CD4-positive, alpha-beta T cell treated with Interleukin-17A for 4 hours (primary cell): ENCODE measurements at places on chromosomes 2 and 18.

GRCh38 chr2:126898636-126899035 is at the start of gene TEX51:
TEX51 (plus strand) TSS chr2:126898890; CDS start chr2:126898919, 29 bp downstream.
- no peak for DNase-seq

DNA sequence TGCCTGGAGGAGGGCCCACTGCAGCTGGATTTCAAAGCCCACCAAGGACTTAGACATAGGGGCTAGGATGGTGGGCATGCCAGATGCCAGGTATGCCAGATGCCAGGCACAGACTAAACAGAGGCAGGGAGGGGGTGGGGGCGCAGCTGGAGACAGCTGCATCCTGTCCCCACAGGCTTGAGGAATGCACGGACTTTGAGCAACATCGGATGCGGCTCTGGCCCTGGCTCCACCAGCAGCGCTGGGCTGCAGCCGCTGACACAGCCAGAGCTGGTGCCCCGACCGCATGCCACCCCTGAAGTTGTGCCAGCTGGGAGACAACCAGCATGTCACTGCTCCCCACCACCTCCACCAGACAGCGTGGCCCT is 39.5 kb downstream of the AQP12A start:
- DNase-seq = no peak

DNA sequence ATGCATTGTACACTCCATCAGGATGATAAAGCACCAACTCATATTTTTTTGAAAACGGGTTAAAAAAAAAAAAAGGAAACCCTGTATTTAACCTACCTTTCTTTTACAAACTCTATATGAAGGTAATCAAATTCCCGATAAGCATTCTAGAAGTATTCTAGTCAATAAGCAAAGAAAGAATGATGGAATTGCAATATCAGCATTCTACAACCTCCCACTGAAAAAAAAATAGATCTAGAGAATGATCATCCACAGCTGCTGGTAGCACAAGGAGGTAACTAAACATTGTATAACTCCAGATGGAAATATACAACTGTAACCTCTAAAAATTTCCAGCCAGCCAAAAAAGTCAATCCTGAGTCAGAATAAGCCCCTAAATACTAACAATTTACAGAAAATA is 95.3 kb upstream of the DCC start:
- DNase-seq = no peak

GRCh38 chr2:173109253-173110188 is 33.9 kb downstream of the MAP3K20 start:
- DNase-seq = no peak

DNA sequence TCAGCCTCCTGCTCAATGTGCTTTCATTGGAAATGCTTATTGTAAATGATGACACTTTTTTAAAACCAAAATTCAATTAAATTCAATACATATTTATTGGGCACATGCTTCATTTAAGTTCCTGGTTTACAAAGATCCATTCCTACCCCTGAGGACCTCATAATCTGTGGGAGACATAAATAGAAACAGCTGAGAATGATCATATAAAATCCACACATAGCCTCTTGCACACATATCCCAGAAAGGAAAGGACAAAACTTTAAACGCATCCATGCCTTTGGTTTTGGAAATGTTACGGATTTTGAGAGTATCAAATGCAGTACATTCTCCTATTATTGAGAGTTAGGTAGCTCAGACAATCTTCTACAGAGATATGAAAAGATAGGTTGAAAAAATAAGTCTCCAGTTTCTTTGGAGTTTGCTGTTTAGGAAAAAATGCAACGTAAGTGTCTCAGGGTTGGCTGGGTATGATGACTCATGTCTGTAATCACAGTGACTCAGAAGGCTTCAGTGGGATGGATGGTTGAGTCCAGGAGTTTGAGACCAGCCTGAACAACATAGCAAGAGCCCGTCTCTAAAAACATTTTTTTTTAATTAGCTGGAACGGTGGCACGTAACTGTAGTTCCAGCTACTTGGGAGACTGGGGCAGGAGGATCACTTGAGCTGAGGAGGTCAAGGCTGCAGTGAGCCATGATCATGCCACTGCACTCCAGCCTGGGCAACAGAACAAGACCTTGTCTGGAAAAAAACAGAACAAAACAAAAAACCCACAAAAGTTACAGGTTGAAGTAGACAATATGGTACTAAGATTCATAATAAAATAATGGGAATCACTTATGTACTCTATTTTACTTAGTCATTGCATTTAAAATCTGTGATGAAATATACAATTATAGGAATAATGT is 3.9 kb upstream of the PRELID3A start:
- no peak for DNase-seq

DNA sequence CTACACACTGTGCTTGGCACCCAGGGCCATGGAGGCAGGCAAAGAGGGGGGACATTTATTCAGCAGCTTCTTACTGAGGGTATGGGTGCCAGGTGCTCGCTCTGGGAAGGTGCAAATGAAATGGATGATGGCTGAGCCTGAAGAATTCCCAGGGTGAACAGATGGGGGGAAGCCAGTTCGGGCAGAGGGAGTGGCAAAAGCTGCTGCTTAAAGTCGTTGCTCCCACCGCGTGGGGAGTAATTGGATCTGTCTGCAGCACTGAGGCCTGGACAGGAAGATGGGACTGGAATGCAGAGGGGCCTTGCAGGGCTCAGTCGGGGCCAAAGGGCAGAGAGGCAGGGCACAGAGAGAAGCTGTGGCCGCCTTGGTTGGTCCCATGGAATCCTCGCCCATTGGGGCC is 51.2 kb downstream of the NEDD4L start:
- no peak for DNase-seq

- no peak for DNase-seq
These were observed 143.4 kb downstream of the NDUFA10 start for GRCh38 chr2:239881561-239882320.

- no peak for DNase-seq
These were observed 5.6 kb downstream of the FBXO36 start for GRCh38 chr2:229927817-229928321.

- no peak for DNase-seq
These were observed 2083.1 kb upstream of the PIK3C3 start for GRCh38 chr18:39871961-39872360.

- DNase-seq = no peak
These were observed 77.3 kb downstream of the SRBD1 start for GRCh38 chr2:45533771-45534170.

GRCh38 chr2:215794829-215795546 is 218.4 kb downstream of the MREG start:
- DNase-seq = no peak

DNA sequence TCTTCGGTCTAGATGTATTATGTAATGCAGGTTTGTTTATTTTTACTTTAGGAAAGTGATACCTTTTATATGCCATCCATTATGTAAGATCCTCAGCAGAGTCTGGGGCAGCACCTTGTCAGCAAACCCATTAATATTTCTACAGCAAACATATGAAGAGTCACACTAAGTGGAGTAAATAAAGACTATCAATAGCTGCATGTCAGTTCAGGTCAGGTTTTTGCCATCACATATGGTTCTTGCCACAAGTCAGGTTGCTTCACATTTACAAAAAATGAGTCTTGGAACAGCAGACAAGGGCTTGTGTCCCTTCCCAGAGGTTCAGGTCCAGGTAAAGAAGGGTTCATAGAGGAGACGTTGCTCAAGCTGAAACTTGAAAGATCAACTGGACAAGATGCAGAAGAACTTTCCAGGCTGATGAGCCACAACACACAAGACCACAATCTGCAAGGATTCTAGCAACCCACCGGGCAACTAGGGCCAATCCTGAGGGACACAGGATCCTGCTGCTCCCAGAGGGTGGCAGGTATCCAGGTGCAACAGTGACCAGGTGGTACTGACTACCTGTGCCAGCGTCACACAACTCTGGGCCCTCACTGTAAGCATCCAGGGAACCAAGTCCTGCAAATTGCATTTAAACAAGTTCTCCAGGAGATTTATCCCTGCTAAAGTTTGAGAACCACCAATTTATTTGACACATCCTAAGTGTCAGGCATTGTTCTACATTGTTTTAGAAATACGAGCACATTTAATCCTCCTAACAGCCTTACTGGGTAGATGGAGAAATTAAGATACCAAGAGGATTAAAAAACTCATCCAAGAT is 215.8 kb downstream of the ALPK2 start:
- no peak for DNase-seq

DNA sequence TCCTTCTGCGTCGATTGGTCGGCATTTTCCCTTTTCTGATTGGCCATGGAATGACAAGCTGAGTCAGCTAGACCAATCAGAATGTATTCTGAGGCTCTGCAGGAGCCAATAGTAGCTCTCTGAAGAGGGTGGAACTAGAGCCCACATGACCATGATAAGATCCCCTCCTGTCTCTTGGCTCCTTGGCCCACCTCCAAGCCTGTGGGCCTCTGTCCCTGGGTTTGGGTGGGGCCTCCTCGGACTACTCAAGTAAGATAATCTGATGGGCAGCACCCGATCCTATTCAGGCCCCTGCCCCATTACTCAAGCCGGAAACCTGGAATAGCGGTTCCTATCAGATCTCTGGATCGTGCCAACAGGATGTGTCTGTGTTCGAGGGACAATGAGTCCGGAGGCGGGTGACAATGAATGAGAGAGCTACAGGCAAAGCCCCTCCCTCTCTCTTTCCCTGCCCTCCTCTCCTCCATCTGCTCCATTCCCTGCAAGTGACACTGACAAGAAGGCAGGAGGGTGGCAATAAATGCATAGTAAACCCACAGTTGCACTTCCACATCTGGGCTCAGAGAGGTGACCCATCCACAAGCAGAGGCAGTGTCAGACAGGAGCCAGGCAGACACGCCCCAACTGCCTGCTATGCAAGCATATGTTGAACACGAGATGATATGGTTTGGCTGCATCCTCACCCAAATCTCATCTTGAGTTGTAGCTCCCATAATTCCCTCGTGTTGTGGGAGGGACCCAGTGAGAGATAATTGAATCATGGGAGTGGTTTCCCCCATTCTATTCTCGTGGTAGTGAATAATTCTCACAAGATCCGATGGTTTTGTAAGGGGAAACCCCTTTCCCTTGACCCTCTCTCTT is 114.7 kb downstream of the TNS1 start:
- DNase-seq = no peak

DNA sequence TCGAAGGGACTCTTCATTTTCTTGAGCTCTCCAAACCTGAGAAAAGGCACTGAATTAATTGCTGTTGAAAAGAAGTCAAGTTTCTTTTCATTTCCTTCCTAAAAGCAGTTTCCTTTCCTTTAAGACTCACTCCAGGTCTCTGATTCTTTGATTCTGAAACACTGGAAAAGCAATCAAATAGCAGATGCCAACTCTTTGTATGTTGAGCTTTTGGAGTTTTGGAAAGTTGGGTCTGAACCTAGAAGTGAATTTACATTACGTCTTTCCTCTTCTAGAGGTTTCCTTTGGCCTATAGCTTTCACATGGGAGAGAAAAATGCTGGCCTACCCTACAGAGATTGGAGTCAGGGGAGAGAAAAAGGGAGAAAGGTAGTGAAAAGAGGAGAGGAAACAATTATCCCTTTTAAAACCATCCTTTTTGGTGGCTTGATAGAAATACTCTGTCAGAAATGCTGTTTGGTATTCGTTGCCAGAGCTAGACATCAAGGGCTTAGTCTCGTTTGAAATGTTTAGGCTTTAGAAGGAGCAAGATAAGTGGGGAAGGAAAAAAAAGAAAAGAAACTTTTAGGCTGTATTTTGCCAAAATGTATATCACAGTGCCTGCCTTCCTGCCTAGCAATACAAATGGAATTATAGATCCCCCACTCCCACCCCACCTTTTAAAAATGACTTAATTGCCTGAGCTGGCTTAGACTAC is 187.7 kb downstream of the PRPF40A start:
- DNase-seq = no peak

GRCh38 chr2:83217854-83218253 is 1241.2 kb downstream of the SUCLG1 start:
- DNase-seq = no peak

- no peak for DNase-seq
These were observed 3.0 kb downstream of the DPP4 start for GRCh38 chr2:162071001-162071400.

DNA sequence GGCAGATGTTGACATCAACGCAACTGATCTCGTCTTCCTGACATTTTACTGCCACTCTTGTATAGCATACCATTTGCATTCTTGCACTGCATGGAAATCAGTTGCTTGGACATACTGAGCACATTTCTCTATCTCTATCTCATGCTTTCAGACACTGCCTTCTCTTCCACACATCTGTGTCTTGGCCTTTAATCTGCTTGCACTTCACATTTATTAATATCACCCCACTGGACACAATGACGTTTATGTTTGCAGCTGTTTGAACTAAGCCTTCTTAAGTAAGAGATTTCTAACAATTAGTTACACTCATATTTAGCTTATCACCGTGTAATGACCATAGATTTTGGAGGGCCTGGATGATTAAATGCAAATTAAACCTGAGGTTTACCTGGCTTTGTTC is 229.8 kb upstream of the CDH19 start:
- no peak for DNase-seq

DNA sequence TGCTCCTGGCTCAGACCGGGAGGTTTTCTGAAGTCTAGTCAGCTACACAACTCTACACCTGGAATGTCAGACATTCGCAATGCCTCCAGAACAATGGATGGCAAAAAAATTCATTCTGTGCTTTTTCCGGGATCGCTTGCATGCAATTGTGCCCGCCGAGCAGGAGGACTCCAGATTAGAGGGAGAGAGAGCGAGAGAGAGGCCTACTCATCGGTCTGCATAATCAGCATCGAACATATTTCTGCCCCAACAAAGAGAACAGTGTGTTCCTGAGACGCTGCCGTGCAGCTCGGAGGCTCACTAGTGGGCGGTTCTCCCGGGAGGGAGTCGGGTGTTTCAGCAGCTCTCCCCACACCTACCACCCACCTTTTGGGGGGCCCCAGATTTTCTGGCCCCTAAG is 117.1 kb downstream of the KLHL29 start:
- DNase-seq = no peak
